ENCODE measurements at places on chromosomes 6 and 20.

DNA sequence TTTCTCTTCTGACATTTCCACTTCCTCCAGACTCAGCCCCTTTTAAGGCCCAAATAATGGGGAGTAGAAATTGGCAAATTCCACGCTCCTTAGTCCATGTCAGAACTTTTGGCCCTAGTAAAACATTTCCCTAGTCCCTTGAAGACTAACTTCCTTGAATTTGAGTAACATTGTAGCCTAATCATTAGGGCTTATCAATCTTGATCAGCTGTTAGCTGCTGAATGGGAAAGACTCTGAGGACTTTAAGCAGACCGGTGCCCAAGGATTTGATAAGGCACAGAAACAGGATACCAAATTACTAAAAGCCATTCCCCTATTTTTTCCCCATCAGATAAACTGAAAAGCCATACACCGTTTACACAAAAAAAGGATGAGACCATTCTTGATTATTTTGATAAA, 37.0 kb upstream of the ECI2 start:
- DNase-seq: no peak

GRCh38 chr6:34657307-34657978, 39.1 kb downstream of the ILRUN start:
- DNase-seq: peak; percentile 78

GRCh38 chr6:89311853-89312531, 3.1 kb downstream of the GABRR2 start:
- DNase-seq: no peak

DNA sequence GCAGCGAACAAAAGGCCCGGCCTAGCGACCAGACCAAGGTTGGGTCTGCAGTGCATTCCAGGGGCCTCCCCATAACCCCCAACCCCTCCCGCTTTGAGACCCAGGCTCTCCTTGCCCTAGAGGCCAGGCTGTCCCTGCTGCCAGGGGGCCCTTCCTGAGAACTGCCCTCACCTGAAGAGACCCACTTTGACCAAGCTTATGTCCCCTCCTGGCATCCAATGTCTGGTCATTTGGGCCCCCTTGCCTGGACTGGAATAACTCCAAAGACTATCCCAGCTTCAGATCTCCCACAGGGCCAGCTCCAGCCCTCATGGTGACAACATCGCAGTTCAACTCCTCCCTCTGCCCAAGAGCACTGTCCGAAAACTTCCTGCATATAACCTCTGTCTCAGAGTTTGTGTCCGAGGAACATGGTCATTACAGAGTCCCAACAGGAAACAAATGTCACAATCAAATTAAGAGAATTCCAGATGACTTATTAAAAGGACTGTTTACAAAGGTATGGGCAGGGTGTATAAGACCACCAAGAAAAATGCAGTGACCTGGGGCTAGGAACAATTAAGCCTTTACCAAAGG, 125.0 kb downstream of the BANF2 start:
- DNase-seq: no peak

DNA sequence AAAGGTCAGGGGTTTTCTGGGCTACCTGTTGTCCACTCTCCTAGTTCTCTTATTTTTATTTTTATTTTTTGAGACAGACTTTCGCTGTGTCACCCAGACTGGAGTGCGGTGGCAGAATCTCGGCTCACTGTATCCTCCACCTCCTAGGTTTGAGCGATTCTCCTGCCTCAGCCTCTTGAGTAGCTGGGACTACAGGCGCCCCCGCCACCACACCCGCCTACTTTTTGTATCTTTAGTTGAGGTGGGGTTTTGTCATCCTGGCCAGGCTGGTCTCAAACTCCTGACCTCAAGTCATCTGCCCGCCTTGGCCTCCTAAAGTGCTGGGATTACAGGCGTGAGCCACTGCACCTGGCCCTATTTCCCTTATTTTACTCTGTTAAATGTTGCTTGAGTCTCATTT, 149.0 kb downstream of the EYA4 start:
- no peak for DNase-seq

GRCh38 chr6:45607798-45608197, 230.1 kb upstream of the SUPT3H start:
- DNase-seq: peak; percentile 12

DNA sequence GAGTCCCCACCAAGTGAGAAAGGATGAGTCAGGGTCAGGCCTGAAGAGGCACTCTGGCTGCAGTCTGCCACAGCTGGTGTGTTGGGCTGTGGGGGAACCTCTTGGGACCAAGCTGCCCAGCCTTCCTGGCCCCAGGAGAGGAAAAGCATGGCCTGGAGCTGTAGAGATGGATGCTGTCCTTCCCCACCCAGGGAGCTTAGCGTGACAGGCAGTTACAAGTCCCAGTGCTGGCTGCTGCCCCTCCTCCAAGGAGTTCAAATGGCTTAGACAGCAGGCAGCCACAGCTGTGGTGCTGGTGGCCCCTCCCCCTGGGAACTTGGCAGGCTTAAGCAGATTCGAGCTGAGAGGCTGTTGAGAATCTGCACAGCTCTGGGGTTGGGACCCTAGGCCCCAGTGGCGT, 253.2 kb downstream of the PLCB1 start:
- no peak for DNase-seq

- peak; percentile 36 for DNase-seq
These were observed 57.4 kb upstream of the FOXC1 start for GRCh38 chr6:1552296-1552761.

GRCh38 chr6:134077301-134077700, 24.9 kb upstream of the SLC2A12 start:
- no peak for DNase-seq

GRCh38 chr6:53246924-53247323, 98.3 kb upstream of the GCM1 start:
- DNase-seq: no peak

DNA sequence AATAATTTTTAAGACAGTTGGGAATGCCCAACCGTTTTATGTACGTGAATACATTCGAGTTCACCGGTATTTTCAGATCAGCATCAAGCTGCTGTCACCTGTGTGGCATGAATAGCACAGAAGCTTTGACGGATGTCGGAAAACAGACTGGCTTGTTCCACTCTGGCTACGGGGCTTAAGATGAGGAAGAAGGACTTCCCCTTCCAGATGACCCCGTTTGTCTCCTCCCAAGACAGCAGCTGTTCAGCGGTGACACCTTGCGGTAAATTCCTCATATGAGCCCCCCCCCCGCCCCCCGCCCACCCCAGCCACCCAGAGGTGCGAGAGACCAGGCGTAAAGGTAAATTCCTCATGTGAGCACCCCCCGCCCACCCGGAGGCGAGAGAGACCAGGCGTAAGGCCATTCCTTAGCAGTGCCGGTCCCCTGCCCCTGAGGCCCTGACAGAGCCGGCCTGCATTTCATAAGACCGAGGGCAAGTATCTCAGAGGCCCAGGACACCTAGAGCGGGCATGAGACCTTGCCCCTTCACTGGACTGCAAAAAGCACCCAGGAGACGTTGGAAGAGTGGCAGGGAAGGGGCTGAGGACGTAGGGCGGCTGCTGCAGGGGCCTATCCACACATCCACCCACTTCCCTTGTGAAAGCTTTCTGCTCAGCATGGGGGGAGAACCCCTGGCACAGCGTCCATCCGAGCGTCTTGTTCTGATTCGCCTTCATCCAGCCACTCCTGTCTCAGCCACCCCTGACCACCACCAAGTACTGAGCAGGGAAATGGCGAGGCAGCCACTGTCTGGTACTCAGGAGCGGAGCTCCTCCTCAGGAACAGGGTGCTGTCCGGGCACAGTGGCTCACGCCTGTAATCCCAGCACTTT, 7.3 kb upstream of the PCMTD2 start:
- DNase-seq: no peak

DNA sequence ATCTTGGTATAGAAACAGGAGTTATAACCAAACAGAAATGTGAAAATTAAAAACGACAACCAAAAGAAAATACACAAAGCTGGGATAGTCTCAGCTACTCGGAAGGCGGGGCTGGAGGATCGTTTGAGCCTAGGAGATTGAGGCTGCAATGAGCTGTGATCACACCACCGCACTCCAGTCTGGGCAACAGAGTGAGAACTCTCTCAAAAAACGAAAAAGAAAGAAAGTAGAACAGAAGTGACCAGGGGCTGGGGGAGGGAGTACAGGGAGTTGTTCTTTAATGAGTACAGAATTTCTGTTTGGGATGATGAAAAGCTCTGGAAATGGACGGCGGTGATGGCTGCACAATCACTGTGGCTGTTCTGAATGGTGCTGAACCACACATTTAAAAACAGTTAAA, 5.9 kb downstream of the GMEB2 start:
- DNase-seq: no peak

- DNase-seq: no peak
These were observed 220.7 kb downstream of the ZFAND3 start for GRCh38 chr6:38040254-38040653.

DNA sequence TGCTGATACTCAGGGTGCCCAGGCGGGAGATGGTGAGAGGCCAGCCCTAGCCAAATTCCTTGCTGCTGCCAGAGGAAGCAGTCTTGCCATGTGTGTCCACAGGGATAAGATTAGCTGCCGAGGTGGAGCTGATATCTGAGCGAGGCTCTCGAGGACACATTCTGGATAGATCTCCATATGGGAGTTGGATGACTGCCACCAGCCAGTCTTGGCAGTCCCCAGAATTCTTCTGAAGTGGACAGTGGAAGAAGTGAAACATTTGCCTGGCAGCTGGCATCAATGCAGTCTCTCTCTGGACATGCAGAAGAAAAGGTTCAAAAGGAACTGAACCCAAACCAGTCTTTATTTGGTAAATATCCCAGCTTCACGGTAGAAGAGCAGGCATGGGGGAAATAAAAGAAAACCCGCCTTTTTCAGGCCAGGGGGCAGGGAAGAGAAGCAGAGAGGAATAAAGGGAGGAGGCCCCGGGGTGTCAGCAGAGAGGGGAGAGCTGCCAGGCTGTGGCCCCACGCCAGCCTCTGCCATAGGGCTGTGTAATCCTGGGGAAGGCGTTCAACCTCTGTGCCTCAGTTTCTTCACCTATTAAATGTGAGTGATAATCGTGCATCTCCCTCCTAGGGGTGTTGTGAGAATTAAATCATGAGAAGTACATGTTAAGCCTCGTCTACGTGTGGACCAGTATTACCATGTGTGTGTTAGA, 3.7 kb upstream of the FUCA2 start:
- no peak for DNase-seq

- no peak for DNase-seq
These were observed 188.3 kb upstream of the MARCKS start for GRCh38 chr6:113668641-113669408.

- DNase-seq: no peak
These were observed 1225.9 kb upstream of the MAP3K7 start for GRCh38 chr6:91812596-91813274.

GRCh38 chr6:120871416-120872261, 462.6 kb downstream of the TBC1D32 start:
- no peak for DNase-seq

DNA sequence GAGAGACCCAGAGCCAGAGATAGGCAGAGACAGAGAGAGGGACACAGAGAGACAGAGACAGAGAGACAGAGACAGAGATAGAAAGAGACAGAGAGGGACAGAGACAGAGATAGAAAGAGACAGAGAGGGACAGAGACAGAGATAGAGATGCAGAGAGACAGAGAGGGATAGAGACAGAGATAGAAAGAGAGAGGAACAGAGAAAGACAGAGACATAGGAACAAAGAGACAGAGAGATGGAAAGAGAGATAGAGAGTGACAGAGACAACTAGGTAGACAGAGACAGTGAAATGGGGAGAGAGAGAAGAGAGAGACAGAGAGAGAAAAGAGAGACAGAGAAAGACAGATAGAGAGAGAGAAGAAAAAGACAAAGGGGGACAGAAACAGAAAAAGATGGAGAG, 165.4 kb upstream of the FOXQ1 start:
- no peak for DNase-seq

GRCh38 chr6:90049295-90049694, 155.0 kb downstream of the GJA10 start:
- DNase-seq: no peak

DNA sequence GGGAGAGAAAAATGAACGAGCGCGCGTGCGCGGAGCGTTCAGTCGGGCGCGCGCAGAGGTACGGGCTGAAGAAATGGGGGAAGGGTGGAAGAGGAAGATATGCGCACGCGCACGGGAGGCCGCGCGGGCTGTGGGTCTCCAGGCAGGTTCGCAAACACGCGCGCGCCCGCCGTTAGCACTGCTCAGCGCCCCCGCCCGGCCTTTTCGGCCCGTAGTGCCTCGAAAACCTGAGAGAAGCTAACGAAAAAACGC, 393 bp downstream of the BCLAF1 start:
- DNase-seq: peak; percentile 47

- no peak for DNase-seq
These were observed 57.0 kb downstream of the KIF13A start for GRCh38 chr6:17930321-17930993.

DNA sequence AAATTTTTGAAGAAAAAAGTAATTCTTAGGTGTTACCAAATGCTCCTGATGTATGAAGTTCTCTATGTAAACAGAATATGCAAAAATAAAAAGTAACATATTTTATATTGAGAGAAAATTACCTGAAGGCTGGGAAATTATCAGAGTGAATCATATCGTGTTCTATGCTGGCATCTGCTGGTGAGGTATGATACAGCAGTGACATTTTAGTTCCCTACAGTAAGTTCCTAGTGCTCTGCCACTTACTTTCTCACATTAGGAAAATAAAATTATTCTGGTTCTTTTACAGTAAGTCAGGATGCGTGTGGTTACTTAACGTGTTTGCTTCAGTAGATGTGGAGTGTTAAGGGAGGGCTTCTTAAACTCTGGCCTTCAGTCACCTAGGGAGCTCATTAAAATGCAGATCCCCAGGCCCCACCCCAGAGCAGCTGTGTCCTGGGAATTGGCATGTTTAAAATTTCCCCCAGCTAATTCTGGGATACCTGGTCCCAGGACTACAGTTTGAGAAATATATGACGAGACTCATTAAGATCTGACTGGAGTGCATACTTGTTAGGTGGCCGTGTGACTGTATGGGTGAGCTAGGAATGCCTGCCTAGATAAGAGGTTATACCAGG, 3.2 kb downstream of the ACTR5 start:
- peak; percentile 72 for DNase-seq

DNA sequence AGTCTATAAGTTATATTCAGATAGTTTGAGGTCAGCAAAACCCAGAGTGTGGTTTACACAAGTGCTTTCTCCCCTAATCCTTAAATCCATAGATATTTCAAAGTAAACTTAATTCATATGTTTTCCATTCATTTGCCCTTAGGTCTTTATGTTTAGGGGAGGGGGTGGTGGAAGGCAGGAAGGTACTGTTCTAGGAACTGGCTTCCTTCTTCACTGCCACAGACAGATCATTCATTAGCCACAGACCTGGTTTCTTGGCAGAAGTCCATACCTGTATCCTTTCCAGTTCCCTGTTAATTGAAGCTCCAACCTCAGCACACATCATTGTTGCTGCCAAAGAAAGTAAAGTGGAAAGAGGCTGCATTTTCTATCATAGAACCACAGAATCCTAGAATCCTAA, 123.0 kb downstream of the AIG1 start:
- no peak for DNase-seq

- no peak for DNase-seq
These were observed 31.3 kb downstream of the MBOAT1 start for GRCh38 chr6:20180935-20181334.
